Nasal cavity respiratory epithelium epithelial cell of viscerocranial mucosa (primary cell): ENCODE measurements at places on chromosomes 6 and 20. TPM values are rescaled to one million over a fixed set of nuclear protein-coding genes. Genes with fewer than 3 reads are reported as not detected.

CLVS2 gene
- not detected in 2 replicates for total RNA-seq

FBXO5 gene
- total RNA-seq = 2.7 and 3.1 TPM in 2 replicates

BPI gene
- total RNA-seq = not detected in 2 replicates

OR2H2 gene
- not detected in 2 replicates for total RNA-seq

PLCB1 gene
- 0.34 and 1.4 TPM in 2 replicates for total RNA-seq

SEC23B gene
- total RNA-seq = 90.6 and 170 TPM in 2 replicates

ZSCAN16 gene
- total RNA-seq = 5.6 and 10.3 TPM in 2 replicates
